ENCODE measurements at places on chromosomes 3 and 15. TPM values are rescaled to one million over a fixed set of nuclear protein-coding genes. Genes with fewer than 3 reads are reported as not detected.

Gene C3orf20
- not detected for total RNA-seq

Gene SHF
- 0.61 TPM for total RNA-seq

Gene CDCP1
- total RNA-seq: 0.97 TPM

Gene ADGRG7
- not detected for total RNA-seq

Gene HCLS1
- total RNA-seq: 55.2 TPM

Gene AMIGO3
- 0.32 TPM for total RNA-seq

Gene GRM7
- total RNA-seq: 0.30 TPM

Gene PLOD2
- total RNA-seq: 480 TPM

Gene MOBP
- total RNA-seq: not detected

Gene SNX22
- total RNA-seq: 0.76 TPM

Gene IL20RB
- 0.65 TPM for total RNA-seq

Gene CADM2
- total RNA-seq: 0.65 TPM

Gene CCK
- not detected for total RNA-seq

Gene IFRD2
- 107 TPM for total RNA-seq

All from epithelial cell of umbilical artery (primary cell).